Brain microvascular endothelial cell (primary cell): ENCODE measurements at places on chromosomes 5 and 9.

DNA sequence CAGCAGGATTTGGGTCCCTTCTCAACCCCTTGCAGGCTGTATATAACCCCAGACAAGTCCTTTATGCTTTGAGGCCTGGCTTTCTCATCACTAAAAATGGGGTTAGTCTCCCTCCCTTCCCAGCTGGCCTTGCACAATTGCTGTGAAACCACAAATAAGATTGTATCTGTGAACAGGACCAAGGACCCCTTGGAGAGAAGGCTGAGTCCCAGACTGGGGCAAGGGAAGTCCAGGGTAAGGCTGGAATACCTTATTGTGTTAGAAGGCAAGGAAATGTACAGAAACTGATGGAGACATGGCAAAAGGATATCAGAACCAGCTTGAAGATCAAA is 11.4 kb downstream of the MACROH2A1 start:
- no peak for DNase-seq

DNA sequence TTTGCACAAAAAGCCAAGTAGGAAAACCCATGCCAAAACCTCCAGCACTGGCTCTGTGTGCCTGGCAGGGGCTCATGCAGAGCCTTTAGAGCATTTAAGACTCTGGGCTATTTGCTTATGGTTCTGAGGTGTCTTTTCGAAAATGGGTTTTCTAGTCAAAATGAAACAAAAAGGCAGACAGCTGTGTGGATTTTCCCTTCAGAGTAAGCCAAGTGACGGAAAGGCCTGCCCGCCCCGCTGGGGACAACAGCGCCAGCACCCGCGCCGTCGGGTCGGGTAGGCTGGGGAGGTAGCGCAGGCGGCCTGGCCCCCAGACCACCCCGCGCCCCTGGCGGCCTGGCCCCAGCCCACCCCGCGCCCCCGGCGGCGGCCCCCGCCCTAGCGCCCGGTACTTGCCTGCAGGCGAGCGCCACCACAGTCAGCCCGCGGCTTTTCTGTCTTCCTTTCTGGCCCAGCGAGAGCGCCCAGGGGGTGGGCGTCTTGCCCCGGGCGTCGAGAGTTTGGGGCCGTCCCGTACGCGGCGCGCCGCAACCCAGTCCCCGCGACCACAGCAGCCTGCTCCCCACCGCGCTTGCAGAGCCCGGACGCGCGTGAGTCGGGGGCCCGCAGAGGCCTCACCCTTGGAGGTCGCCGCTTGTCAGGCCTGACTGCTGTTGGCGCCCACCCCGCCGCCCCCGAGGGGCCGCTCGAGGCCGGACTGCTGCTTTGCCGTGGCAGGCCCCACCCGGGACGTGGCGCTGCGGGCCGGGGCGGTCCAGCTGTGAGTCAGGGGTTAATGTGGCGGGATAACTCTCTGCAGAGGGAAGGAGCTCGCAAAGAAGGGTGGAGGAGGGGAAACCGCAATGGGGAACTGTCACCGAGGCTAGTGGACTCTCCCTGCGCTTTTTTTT is at the start of gene TICAM2:
Gene TICAM2 (minus strand): TSS at position 779 of the 890 bp plus-strand sequence. CDS start 21,223 bp downstream, outside the sequence.
- peak; percentile 43 for DNase-seq

DNA sequence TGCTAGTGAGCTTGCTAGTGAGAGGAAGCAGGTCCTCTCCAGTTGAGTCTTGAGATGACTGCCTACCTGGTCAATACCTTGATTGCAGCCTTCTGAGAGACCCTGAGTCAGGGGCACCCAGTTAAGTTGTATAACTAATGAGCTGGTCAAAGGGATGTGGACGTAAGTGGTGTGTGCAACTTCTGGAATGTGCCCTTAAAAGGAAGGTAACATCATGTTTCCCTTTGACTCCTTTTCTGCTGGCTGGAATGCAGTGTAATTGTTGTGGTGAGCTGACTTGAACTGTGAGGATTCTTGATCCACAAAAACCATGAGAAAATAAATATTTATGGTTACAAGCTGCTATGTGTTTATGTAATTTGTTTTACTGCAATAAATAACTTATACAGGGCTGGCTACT is 2.4 kb upstream of the SNX2 start:
- DNase-seq = peak; percentile 48

DNA sequence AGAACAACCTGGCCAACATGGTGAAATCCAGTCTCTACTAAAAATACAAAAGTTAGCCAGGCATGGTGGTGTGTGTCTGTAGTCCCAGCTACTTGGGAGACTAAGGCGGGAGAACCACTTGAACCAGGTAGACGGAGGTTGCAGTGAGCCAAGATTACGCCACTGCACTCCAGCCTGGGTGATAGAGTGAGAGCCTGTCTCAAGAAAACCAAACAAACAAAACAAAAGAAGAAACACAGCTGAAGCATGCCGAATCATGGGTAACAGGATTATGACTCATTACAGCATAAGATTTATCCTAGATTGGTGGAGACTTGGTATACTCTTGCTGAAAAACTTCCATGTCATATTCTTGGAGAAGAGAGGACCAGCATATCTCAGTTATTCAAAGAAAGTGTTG is 236.7 kb upstream of the CCNH start:
- no peak for DNase-seq

- no peak for DNase-seq
Measured at GRCh38 chr9:76561050-76561713, 102.2 kb downstream of the GCNT1 start.
